ENCODE measurements at places on chromosomes 16 and 17. TPM values are rescaled to one million over a fixed set of nuclear protein-coding genes. Genes with fewer than 3 reads are reported as not detected.

Gene OR1F1
- total RNA-seq = 0.14 TPM

Gene KRT32
- not detected for total RNA-seq

Gene ADAM11
- under 0.01 TPM for total RNA-seq

Gene RDM1
- total RNA-seq = 0.14 TPM

Gene APOH
- total RNA-seq = not detected

Gene CBFA2T3
- 1.1 TPM for total RNA-seq

Gene DOC2B
- total RNA-seq = under 0.01 TPM

Gene PSMC3IP
- 1.4 TPM for total RNA-seq

Gene CLEC3A
- not detected for total RNA-seq

Gene TMEM220
- under 0.01 TPM for total RNA-seq

Gene CNGB1
- 7.3 TPM for total RNA-seq

Gene PTGES3L
- under 0.01 TPM for total RNA-seq

Gene SYNGR3
- 4.4 TPM for total RNA-seq

Gene RTN4RL1
- total RNA-seq = 0.34 TPM

Gene DNAI2
- 0.07 TPM for total RNA-seq

Gene EPOP
- total RNA-seq = 2.6 TPM

Gene CDH1
- 526 TPM for total RNA-seq

Gene WDR90
- total RNA-seq = 4.1 TPM

Gene SLC4A1
- not detected for total RNA-seq

Gene HS3ST3B1
- total RNA-seq = 0.21 TPM

Gene PRDM7
- total RNA-seq = not detected

Gene NME3
- 29.6 TPM for total RNA-seq

Gene HBM
- total RNA-seq = not detected

Gene ARHGDIA
- total RNA-seq = 67.0 TPM

Gene RAB11FIP4
- total RNA-seq = 30.3 TPM

Gene NDUFAF8
- 57.4 TPM for total RNA-seq

Gene IGF2BP1
- under 0.01 TPM for total RNA-seq

Gene NCBP3
- 15.0 TPM for total RNA-seq

Gene ST6GALNAC2
- 114 TPM for total RNA-seq

Gene MYH1
- not detected for total RNA-seq
